ENCODE measurements at places on chromosomes 5 and 9.

DNA sequence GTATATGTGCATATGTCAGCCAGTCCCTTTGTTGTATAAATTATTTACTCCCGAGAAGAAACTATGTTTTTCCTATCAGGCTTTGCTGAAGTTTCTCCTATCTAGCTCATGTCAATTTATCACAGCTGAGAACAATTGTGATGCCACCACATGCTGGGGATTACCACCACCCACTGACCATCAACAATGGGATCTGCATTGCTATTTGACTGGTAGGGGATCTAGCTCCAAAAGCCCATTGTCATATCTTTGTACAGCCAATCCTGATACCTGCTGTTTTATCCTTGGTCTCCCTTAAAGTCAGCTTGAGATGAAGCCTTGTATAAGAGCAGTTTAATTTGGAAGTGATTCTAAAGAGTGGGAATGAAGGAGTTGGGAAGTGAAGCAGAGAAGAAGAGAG, 53.9 kb upstream of the KCNN2 start:
- no peak for DNase-seq

DNA sequence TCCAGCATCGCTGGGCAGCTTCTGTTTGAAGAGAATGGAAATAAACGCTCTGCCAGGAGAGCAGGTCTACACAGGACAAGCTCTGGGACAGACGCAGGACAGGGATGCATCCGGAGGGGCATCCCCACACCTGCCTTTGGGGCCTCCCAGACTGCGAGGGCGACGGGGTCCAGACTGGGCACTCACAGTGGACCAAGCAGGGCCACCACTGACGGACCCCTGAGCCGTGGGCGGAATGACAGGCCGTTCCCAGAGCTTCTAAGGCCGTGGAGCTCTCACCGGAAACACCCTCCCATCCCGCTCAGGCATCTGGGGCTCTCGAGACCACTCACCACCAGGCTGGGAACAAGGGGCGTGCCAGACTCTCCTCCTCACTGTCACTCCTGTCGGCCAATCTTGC, 10.5 kb upstream of the TMEM250 start:
- DNase-seq: no peak

- no peak for DNase-seq
Observed at GRCh38 chr9:93024986-93025630, 33.4 kb upstream of the SUSD3 start.

- DNase-seq: peak; percentile 59
Observed at GRCh38 chr5:54868511-54869483, 116.6 kb downstream of the ESM1 start.

GRCh38 chr9:93711002-93711401, 134.6 kb downstream of the PHF2 start:
- no peak for DNase-seq

DNA sequence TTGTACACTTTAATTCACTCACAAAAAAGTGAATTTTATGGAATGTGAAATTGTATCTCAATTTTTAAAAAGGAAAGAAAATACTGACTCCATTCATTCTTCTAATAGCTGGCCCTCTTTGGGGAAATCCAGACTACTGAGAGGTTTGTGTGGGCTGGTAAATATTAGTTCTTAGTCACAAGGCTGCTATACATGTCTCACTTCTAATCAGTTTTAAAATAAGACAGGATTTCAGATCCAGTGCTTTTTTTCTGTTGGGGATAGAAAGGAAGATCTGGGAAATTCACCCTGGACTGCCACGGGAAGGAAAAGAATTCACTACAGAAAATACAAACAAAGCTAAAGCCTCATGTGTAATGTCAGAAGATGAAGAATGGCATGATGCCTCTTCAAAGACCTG, 32.7 kb upstream of the ADAMTSL1 start:
- DNase-seq: no peak
